HFFc6 (cell line): ENCODE measurements at places on chromosomes 2 and 18. TPM values are rescaled to one million over a fixed set of nuclear protein-coding genes. Genes with fewer than 3 reads are reported as not detected.
A peak's percentile ranks its signal among the peaks of the same experiment; 100 is the strongest.

The STPG4 gene
- 0.15 to 0.35 TPM (median 0.25 TPM) in 3 replicates for total RNA-seq

The DTYMK gene
- 54.4 to 81.0 TPM (median 77.7 TPM) in 3 replicates for total RNA-seq

The METTL8 gene
- 24.6 to 26.2 TPM (median 24.7 TPM) in 3 replicates for total RNA-seq

The VWC2L gene
- total RNA-seq = not detected in 3 replicates

The WDR35 gene
- 4.5 to 5.2 TPM (median 4.8 TPM) in 3 replicates for total RNA-seq

The RAB27B gene
- total RNA-seq = 0.24 to 1.8 TPM (median 1.6 TPM) in 3 replicates

The ANO7 gene
- 0.85 to 1.1 TPM (median 1.00 TPM) in 3 replicates for total RNA-seq

The TXNDC9 gene
- 41.5 to 46.9 TPM (median 46.4 TPM) in 3 replicates for total RNA-seq

The TUBA3E gene
- not detected in 3 replicates for total RNA-seq

The COPS7B gene
- 42.5 to 45.6 TPM (median 43.2 TPM) in 3 replicates for total RNA-seq

The TUBA3D gene
- total RNA-seq = not detected in 3 replicates

The TMSB10 gene
- total RNA-seq = 4,455 and 5,829 TPM in 2 replicates

The C2orf80 gene
- total RNA-seq = not detected in 3 replicates

The KCNG2 gene
- total RNA-seq = not detected in 2 replicates

The REG1A gene
- not detected in 3 replicates for total RNA-seq

- H3K27ac ChIP-seq = no peak overlapping the region
- no peak overlapping the region for H3K4me3 ChIP-seq
- no peaks in the 10 kb centered on the region; the same call in 1 of the 2 replicates for H3K27me3 ChIP-seq
These were observed 2.6 kb downstream of the GPR35 start for GRCh38 chr2:240627736-240628506.

DNA sequence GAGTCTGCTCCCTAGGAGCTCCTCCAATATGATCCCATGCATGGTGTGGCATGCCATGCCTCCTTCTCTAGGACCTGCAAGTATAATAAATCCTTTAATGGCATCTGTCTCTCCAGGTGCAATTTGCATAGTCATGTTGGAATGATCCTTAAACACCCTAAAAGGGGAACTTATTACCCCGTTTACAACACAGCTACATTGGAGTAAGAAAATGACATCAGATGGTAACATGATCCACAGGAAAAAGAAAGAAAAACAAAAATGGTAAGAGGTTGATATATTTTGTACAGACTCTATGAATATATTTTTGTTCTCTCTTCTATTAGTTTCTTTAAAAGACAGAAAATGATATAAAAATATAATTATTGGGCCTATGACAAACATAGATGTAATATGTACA is 79.0 kb downstream of the CRACDL start:
- H3K27ac ChIP-seq = no peak overlapping the region
- no peak for DNase-seq
- H3K4me1 ChIP-seq = no peaks in the 10 kb centered on the region
- peaks cover 4% of the 10 kb centered on the region; the same call in 1 of the 2 replicates for H3K27me3 ChIP-seq
- H3K36me3 ChIP-seq = no peaks in the 10 kb centered on the region
- H3K4me3 ChIP-seq = no peak overlapping the region

- no peak overlapping the region for H3K4me3 ChIP-seq
- no peaks in the 10 kb centered on the region for H3K4me1 ChIP-seq
- H3K27me3 ChIP-seq = no peaks in the 10 kb centered on the region
- no peak overlapping the region for H3K27ac ChIP-seq
- no peaks in the 10 kb centered on the region for H3K36me3 ChIP-seq
These were observed 99.8 kb downstream of the PDE11A start for GRCh38 chr2:177972782-177973181.

- no peaks in the 10 kb centered on the region for H3K36me3 ChIP-seq
- H3K27me3 ChIP-seq = no peaks in the 10 kb centered on the region
These were observed 121.3 kb downstream of the AGAP1 start for GRCh38 chr2:235614900-235615712.

DNA sequence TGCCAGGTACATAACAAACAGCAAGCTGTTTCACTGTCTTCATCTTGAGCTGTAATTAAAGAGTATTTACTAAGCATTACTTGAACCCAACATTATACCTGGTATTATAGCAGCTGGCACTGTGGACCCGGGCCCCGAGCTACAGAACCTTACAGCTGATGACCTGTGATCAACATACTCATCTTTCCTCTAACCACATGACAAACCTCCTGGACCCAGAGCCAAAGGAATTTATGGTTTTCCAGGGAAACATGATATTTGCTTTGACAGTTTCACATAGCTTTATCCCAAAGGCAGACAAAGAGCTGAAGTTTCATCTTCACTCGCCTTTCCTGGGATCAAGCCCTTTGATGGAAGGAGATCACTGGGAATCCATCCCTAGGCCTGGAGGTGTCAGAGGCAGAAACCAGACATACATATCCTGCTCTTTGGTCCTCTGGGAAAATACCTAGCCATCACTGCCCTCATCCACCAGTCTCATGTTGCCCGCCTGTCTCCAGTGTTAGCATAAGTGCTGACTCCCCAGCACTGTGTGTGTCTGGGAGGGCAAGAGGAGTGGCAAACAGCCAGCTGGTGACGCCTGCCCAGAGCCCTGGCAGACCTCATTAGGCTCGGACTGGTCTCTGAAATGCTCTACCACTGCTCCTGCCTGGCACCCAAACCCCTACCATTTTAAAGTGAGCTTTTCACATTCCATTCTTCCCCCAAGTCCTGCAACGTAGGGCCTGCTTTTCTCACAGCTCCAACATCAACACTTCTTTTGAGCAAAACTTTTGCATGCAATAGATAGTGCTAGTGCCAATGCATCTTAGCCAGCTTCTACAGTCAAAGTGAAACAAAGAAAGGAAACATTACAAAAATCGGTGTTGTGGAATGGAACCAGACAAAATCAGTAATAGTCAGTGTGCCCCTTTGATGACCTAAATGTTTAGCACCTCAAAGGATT is 138.8 kb upstream of the CTAGE1 start:
- peaks cover 2% of the 10 kb centered on the region; the same call in 1 of the 2 replicates for H3K27me3 ChIP-seq
- H3K27ac ChIP-seq = no peak overlapping the region
- H3K36me3 ChIP-seq = no peaks in the 10 kb centered on the region; the same call in none of the 2 replicates

DNA sequence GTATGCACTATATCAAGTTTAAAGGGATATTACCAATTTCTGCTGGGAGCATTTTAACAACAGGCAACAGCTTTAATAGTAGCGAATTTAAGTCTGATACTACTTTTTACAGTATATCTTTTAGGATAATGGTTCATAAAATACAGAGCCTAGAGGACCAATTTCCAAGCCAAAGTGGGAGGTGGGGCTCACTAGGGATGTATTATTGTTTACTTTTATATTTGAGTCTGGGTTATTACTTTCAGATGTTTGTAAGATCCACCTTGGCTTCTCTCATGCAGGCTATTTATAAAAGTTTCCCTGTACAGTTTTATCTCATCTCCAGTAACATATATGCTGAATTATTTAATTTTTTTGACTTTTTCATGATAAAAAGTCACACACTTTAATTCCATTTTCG is 242.0 kb downstream of the CMPK2 start:
- H3K4me3 ChIP-seq = no peak overlapping the region
- DNase-seq = no peak
- no peaks in the 10 kb centered on the region for H3K36me3 ChIP-seq
- no peak overlapping the region for H3K27ac ChIP-seq
- H3K4me1 ChIP-seq = no peaks in the 10 kb centered on the region; the same call in 1 of the 2 replicates

GRCh38 chr2:79711098-79711497 is 198.2 kb downstream of the CTNNA2 start:
- no peak overlapping the region for H3K27ac ChIP-seq
- no peak overlapping the region for H3K4me3 ChIP-seq
- DNase-seq = no peak
- H3K4me1 ChIP-seq = peaks cover 5% of the 10 kb centered on the region
- peaks cover 2% of the 10 kb centered on the region; the same call in 1 of the 2 replicates for H3K27me3 ChIP-seq

- no peak overlapping the region for H3K27ac ChIP-seq
These were observed 267.7 kb upstream of the SIX2 start for GRCh38 chr2:45276914-45277313.

GRCh38 chr2:136362676-136363390 is 244.9 kb upstream of the CXCR4 start:
- H3K4me3 ChIP-seq = no peak overlapping the region
- peaks cover 2% of the 10 kb centered on the region; the same call in 1 of the 2 replicates for H3K27me3 ChIP-seq
- no peak for DNase-seq

- no peak for DNase-seq
- H3K27ac ChIP-seq = no peak overlapping the region
- H3K27me3 ChIP-seq = no peaks in the 10 kb centered on the region; the same call in 1 of the 2 replicates
- no peaks in the 10 kb centered on the region for H3K36me3 ChIP-seq
- no peaks in the 10 kb centered on the region for H3K4me1 ChIP-seq
- H3K4me3 ChIP-seq = no peak overlapping the region
These were observed 714.1 kb downstream of the KCNJ3 start for GRCh38 chr2:155412598-155412997.

GRCh38 chr2:235311044-235311443 is 182.8 kb upstream of the AGAP1 start:
- no peaks in the 10 kb centered on the region for H3K4me1 ChIP-seq
- peaks cover 2% of the 10 kb centered on the region; the same call in 1 of the 2 replicates for H3K27me3 ChIP-seq
- no peak overlapping the region for H3K27ac ChIP-seq
- DNase-seq = no peak
- H3K36me3 ChIP-seq = no peaks in the 10 kb centered on the region

GRCh38 chr2:78586316-78586715 is 439.2 kb upstream of the REG3G start:
- H3K4me3 ChIP-seq = no peak overlapping the region
- H3K36me3 ChIP-seq = no peaks in the 10 kb centered on the region
- no peaks in the 10 kb centered on the region for H3K4me1 ChIP-seq
- H3K27ac ChIP-seq = no peak overlapping the region

DNA sequence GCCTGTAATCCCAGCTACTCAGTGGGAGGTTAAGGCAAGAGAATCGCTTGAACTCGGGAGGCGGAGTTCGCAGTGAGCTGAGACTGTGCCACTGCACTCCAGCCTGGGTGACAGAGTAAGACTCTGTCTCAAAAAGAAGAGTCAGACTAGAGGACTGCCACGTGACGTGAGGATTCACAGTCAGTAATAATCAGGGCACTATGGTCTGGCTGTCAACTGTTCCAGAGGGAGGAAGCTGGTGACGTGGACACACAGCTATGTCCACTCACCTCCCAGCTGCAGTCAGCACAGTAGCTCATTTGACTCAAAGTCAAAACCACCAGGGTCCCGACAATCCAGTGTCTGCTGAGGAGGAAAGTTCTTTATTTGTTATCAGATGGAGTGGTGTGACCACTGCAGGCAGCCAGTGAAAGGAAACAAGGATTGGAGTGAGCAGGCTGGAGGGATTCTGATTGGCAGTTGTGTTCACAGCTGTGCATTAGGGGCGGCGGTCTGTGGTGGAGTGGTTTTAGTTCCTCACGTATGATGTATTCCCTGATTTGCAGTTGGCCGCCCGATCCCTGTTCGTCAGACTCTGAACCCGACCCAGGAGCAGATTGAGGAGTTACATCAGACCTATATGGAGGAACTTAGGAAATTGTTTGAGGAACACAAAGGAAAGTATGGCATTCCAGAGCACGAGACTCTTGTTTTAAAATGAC is 37.9 kb downstream of the MOGAT1 start:
- H3K27ac ChIP-seq = peak overlapping the region; percentile 94
- H3K4me1 ChIP-seq = peaks cover 78% of the 10 kb centered on the region
- no peaks in the 10 kb centered on the region; the same call in 1 of the 2 replicates for H3K27me3 ChIP-seq
- peak; percentile 90 for DNase-seq

DNA sequence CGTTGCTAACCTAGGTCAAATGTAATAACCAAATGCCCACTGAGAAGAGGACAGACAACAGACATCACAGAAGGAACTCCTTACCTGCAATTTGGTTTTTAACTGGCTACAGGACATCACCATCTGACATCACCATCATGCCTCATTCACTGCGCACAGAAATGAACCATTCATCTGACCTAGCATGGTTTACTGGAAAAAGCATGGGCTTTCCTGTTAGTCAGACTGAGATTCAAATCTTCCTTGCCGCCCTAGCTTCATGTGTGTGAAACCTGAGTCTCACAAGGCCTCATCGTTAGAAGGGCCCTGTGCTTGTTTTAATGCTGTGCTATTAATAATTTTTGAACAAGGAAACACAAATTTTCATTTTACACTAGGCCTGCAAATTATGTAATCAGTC is 1.1 kb upstream of the HIBCH start:
- no peaks in the 10 kb centered on the region; the same call in none of the 2 replicates for H3K27me3 ChIP-seq
- H3K27ac ChIP-seq = peak overlapping the region; percentile 90
- peaks cover 7% of the 10 kb centered on the region; the same call in 1 of the 2 replicates for H3K36me3 ChIP-seq
- H3K4me1 ChIP-seq = peaks cover 43% of the 10 kb centered on the region

DNA sequence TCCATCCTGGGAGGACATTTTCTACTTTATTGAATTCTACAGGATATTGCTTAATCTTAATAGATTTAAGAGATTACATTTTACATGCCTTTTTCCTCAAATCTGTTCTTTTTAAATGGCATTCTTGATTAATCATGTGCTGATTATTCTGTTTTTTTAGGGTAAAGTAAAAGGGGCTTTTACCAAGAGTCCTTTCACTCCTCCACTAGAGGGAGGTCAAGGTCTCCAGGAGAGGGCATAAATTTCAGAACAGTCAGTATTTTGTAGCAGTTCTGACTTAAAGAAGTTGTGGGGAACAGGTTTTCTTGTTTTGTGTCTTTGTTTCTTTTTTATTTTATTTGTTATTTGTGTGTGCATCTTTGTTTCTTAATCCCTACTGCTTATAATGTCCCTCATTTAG is 25.4 kb downstream of the WDR75 start:
- no peak overlapping the region; the same call in 1 of the 2 replicates for H3K27ac ChIP-seq
- H3K4me3 ChIP-seq = no peak overlapping the region
- no peaks in the 10 kb centered on the region for H3K4me1 ChIP-seq
- H3K27me3 ChIP-seq = no peaks in the 10 kb centered on the region
- peaks cover 23% of the 10 kb centered on the region for H3K36me3 ChIP-seq

DNA sequence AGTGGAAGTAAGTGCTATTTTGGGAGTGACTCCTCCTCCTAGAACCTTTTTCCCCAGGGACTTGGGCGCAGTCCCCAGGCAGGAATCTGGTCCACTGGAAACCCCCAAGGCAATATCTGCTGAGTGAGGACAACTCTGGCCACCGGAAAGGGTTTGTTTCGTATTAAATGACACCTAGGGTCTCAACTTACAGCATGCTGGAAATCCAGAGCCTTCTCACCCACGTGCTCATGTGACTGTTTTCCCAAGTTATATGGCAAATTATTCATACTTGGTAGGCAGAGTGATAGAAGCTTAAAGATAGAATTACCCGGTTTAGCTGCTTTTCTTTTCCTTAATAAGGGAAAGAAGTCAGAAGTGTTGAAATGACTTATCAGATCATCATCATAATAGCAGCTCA is 436.9 kb upstream of the SPRED2 start:
- no peak overlapping the region for H3K4me3 ChIP-seq
- H3K36me3 ChIP-seq = no peaks in the 10 kb centered on the region
- H3K27me3 ChIP-seq = 0 out of 2 replicates have a peak, but pooled peaks cover 2% of the 10 kb centered on the region
- no peak overlapping the region for H3K27ac ChIP-seq
- no peak for DNase-seq
- H3K4me1 ChIP-seq = no peaks in the 10 kb centered on the region

GRCh38 chr2:5945742-5946141 is 253.6 kb downstream of the SOX11 start:
- peaks cover 1% of the 10 kb centered on the region for H3K27me3 ChIP-seq
- 0 out of 2 replicates have a peak, but pooled peaks cover 5% of the 10 kb centered on the region for H3K36me3 ChIP-seq
- DNase-seq = no peak
- no peaks in the 10 kb centered on the region for H3K4me1 ChIP-seq

GRCh38 chr18:68694316-68694715 is 20.6 kb downstream of the TMX3 start:
- H3K4me1 ChIP-seq = peaks cover 5% of the 10 kb centered on the region
- no peaks in the 10 kb centered on the region; the same call in none of the 2 replicates for H3K27me3 ChIP-seq
- peaks cover 29% of the 10 kb centered on the region for H3K36me3 ChIP-seq
- no peak overlapping the region for H3K4me3 ChIP-seq
